Aorta (tissue), 5 donors: ENCODE measurements at places on chromosomes 4 and X. TPM values are rescaled to one million over a fixed set of nuclear protein-coding genes. Genes with fewer than 3 reads are reported as not detected.

- DNase-seq = no peak
Measured at GRCh38 chrX:77114501-77114900, 332.7 kb upstream of the FGF16 start.

DNA sequence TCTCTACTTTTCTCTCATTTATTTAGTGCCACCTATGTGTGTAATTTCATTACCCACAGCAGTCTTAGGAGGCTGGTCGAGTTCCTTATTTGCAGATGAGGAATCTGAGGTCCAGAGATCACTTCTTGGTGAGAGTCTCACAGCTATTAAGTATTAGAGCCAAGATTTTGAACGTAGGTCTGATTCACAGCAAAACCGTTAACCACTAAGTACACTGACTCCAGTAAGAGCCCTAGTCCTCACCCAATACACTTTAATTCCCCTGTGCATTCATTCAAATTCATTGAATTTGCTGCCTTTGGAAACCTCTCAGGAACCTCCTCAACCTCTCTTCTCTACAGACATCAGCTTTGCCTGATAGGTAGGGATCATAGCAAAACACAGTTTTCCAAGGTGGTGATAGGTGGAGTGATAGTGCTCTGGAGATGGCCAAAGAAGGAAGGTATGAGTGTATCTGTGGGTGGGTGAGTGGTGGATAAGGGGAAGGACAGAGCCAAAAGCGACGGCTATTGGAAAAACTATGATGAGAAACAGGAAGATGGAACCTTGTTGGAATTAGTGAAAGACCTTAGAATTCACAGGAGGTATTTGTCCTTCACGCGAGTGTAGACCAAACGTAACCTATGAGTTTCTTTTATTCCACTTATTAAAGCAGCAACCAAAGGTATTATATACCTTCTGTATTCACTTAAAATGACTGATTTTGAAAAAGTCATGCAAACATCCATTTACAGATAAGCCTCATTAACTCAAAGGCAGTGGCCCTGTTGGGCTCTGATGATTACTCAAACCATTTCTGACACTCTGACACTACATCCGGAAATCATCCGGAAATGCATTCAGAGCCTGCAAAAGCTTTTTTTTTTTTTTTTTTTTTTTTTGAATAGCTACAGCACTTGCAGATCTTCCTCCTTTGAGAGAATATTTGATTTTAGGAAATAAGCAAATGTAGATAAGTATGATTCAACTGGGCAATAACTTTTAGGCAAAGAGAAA lies 6.3 kb downstream of the FMR1 start:
- no peak for DNase-seq

- no peak for DNase-seq
Measured at GRCh38 chr4:102091656-102092055, 253.6 kb downstream of the SLC39A8 start.

DNA sequence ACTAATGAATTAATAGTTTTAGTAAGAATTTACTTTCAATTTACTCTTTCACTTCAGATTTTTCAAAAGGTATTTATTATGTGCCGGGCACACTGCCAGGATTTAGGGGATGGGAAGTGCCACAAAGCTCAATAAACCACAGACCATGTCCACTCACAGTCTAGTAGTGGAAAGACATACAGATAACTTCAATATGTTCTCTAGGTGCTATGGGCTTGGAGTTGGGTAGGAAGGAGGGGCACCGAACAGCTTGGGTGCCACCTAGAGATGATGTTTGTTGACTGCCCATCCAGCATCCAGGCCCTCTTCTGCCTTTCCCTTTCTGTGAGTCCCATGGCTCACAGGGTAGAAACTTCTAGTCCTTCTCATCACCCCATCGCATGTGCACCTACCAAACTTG lies 17.8 kb downstream of the MFAP3L start:
- no peak for DNase-seq

- no peak for DNase-seq
Measured at GRCh38 chr4:51885363-51885762, 42.4 kb downstream of the DCUN1D4 start.

- DNase-seq = no peak
Measured at GRCh38 chr4:11431111-11431510, 2.4 kb upstream of the HS3ST1 start.

- no peak for DNase-seq
Measured at GRCh38 chrX:7950865-7951264, 23.7 kb upstream of the PNPLA4 start.

GRCh38 chr4:115275615-115276014 lies 162.2 kb upstream of the NDST4 start:
- no peak for DNase-seq

- no peak for DNase-seq
Measured at GRCh38 chr4:120977435-120977997, 55.0 kb upstream of the PRDM5 start.

DNA sequence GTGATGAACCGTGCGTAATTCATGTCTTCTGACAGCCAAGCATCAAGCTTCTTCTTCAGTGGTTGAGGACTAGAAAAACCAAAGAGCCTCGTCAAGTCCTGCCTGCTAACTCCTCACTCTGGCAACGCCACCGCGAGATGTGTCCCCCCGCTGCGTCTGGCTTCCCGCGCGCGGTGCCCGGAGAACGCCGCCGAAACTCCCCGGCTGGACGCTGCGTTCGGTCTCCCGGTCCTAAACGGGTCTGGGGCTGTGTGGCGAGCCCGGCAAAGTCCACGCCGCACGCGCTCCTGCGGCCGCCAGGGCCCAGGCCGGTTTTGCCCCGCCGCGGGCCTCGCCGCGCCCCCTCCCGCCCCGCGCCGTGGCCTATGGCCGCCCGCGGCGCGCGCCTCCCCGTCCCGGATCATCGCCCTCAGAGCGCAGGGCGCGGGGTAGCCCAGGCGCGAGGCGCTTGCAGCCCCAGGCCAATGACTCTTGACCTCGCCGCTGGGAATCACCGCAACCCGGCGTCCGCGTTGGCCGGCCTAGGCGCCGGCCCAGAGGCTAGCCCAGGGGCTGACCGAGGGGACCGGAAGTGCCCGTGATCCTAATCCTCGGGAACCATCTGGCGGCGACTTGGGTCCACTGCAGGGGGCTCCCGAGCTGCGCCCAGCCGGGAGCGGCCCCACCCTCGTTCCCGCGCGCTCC lies at the start of gene AADAT:
AADAT (minus strand) TSS at position 289 of the 684 bp plus-strand sequence; CDS start at position 23, 266 bp downstream.
- peak; percentile 74 for DNase-seq

GRCh38 chr4:7420661-7421040 lies 14.1 kb downstream of the PSAPL1 start:
- peak; percentile 74 for DNase-seq

- peak; percentile 62 for DNase-seq
Measured at GRCh38 chrX:68647156-68647957, at the start of gene STARD8. Gene STARD8 (plus strand): TSS chrX:68647666. CDS start chrX:68647883, 217 bp downstream.

DNA sequence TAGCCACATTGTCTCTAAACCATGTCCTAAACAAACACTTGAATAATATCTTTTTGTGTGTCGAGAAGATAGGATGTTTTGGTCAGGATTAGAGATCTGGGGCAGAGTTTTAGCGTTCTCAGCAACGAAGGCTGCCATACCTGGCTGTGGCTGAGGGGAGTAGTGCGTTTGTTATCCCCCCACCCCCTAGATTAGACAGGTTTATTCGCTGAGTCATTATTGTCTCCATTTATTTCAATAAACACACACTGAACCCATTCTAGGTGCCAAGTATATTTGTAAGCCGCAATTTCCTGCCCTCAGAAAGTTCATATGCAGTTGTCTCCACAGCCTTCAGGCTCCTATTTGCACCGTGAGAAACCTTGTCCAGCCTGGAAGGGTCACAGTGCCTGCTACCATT lies 1684.8 kb upstream of the TENM3 start:
- no peak for DNase-seq

DNA sequence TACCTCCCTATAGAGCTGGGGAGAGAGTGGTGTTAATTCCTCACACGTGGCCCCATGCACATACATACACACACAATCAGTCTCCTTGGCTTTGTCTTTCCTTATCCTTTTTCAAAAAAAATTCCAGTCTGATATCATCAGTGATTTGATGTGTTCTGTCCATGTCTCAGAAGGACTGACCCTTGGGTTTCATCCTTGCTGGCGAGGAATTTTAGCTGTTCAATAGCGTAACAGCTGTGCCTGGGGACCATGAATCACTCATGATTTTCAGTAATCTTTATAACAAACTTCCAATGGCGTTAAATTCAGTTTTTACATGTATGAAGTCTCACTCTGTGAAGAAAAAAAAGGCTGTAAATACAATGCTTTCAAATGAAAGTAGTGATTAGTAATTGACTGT lies 204.6 kb downstream of the RBMX2 start:
- DNase-seq = no peak

- no peak for DNase-seq
Measured at GRCh38 chrX:34300871-34301270, 168.8 kb upstream of the FAM47A start.

DNA sequence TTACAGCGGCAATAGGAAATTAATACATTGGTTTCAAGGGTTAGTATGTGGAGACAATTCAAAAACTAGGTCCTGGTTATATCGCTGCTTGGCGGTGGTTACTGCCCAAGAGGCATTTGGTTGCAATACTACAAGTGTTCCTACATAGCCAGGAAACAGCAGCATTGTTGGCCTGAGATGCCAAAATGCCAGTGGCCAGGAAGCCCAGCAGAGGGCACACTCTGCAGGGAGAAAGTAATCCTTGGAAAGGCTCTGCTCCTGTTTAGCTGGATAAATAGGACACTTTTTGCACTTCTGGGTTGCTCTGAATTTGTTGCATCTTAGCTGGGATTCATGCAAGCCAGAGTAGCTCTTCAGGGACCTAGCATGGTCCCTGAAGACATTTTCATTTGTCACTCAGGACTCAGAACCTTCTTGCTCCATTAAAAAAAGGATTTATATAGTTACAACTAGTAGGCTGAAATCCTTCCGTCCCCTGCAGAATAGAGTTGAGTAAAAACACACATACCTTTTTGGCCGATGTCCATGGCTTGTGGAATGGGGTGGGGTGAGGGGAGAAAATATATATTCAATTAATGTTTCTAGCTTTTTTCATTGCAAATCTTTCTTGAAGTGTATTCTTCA lies 8.1 kb upstream of the GPR119 start:
- DNase-seq = no peak

DNA sequence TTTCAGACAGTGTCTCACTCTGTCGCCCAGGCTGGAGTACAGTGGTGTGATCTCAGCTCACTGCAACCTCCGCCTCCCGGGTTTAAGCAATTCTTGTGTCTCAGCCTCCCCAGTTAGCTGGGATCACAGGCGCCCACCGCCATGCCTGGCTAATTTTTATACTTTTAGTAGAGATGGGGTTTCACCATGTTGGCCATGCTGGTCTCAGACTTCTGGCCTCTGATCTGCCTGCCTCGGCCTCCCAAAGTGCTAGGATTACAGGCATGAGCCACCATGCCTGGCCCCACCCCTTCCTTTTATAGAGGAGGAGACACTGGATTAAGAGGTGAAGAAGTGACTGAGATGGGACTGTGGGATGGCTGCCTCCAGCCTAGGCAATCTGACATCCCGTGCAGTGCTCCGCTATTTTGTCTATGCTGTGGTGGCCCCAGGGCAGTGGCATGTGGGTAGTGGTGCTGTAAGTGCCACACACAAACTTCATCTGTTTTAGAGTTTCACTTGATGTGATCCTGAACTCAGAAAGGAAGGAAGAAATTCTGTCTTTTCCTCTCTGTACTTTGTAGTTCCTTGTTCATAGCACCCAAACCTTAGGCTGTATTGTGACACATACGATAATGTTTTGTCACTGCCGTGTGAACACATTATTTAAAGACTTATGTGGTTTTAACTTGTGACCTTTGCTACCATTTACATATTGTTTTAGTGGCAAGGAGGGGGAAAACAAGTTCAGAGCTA lies 48.9 kb downstream of the FNIP2 start:
- peak; percentile 65 for DNase-seq

DNA sequence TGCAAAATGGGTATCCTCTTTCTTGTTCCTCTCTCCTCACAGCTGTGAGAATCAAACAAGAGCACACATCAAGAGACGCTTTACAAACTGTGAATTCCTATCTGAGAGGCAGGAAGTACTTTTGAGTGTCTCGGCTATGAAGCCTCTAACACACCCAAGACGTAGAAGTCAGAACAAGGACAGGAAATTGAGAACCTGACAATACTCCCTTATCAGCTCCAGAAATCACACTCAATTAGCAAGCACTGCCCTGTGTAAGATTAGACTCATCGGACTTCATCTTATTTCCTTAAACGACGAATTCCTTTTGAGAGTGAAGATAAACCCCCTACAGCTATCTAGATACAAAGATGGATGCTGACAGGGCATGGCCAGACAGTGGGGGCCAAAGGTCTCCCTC lies 50.7 kb upstream of the CRMP1 start:
- DNase-seq = no peak

DNA sequence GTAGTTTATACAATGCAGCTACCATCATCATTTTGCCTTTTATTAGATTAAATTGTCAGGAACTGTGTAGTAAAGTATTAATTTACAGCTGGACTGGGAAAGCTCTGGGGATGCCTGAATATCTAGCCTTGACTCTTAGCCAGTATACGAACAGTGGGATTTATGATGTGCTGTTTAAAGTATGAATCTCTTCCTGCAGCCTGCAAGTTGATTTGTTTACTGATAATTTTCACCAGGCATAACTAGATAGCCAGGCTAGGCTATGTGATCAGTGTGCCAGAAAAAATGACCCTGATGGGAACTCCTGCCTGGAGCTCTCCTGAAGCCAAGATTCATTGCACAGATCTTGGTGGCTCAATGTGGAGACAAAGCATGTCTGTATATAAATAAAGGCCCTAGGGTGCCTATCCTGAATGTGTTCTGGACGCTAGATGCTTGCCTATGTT lies 119.2 kb downstream of the SCLT1 start:
- DNase-seq = no peak

- DNase-seq = peak; percentile 79
Measured at GRCh38 chr4:112704991-112705845, 68.3 kb downstream of the LARP7 start.

- no peak for DNase-seq
Measured at GRCh38 chr4:124449881-124450280, 262.7 kb downstream of the ANKRD50 start.

DNA sequence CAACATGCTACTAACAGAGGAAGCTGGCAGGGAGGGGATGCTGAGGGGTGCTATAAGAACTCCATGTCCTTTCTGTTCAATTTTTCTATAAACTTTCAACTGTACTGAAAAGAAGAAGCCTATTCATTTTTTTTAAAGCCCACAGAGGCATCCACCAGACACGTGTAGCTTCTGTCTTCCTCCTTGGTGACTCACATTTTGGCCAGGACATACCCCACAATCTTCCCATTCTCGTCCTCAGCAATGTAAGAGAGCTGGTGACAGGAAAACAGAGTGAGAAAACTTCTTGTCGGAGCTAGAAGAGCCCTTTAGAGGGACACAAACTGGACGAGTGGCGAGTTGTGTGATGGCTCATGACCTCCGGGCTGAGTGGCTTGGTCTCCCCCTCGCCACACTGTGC lies 1.1 kb downstream of the NAA10 start:
- DNase-seq = no peak

- no peak for DNase-seq
Measured at GRCh38 chrX:133783274-133783673, 202.1 kb downstream of the GPC3 start.

- no peak for DNase-seq
Measured at GRCh38 chr4:166123546-166123945, 250.5 kb downstream of the TLL1 start.

- DNase-seq = no peak
Measured at GRCh38 chrX:9873952-9874351, 87.7 kb downstream of the SHROOM2 start.

Gene COX7B2
- not detected for total RNA-seq

Gene USP17L28
- total RNA-seq = not detected

Gene RIPPLY1
- total RNA-seq = not detected

Gene ADH4
- 3.3 TPM for total RNA-seq

Gene F9
- not detected for total RNA-seq

Gene SEC24B
- total RNA-seq = 35.6 TPM

Gene SLC16A2
- 9.2 TPM for total RNA-seq

Gene FAM156B
- 21.5 TPM for total RNA-seq

Gene PCDH19
- 4.2 TPM for total RNA-seq

Gene TDO2
- total RNA-seq = 0.42 TPM
